K562 (cell line): ENCODE measurements at places on chromosomes 4 and X. TPM values are rescaled to one million over a fixed set of nuclear protein-coding genes. Genes with fewer than 3 reads are reported as not detected.

DNA sequence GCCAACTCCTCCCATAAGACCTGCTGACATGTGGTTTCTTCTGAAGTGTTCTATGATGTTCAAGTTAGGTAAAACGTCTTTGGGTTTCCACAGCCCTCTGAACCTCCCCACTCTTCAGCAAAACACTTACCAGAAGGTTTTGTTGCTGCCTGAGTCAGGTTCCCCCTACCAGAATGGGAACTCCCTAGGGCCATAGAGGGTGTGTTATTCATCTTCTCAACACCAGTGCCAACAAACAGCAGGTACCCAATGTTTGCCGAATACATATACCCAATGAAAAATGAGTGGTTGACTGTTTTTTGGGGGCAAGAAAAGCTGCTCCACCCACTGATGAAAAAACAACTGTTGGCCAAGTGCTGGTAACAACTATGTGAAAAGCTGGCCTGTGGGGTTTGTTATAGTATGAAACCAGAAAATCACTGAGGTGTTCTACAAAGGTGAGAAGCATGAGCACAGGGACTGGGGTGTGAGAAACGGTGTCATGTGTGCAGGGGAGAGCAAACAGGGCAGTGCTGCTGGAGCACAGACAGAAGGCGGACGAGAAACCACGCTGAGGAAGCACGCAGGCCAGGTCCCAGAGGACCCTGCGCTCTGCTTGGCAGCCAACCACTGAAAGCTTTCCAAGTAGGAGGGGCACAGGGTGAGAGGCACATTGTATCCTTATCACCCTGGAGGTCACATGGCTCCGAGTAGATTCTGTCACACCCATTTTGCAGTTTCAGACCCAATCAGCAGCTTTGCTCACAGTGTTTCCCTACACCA, 28.8 kb downstream of the ATP8A1 start:
- no peaks in the 10 kb centered on the region for H3K36me3 ChIP-seq
- H3K27me3 ChIP-seq, result no peaks in the 10 kb centered on the region
- no peaks in the 10 kb centered on the region for H3K4me1 ChIP-seq
- no peak overlapping the region for H3K4me3 ChIP-seq
- no peak overlapping the region for H3K27ac ChIP-seq

DNA sequence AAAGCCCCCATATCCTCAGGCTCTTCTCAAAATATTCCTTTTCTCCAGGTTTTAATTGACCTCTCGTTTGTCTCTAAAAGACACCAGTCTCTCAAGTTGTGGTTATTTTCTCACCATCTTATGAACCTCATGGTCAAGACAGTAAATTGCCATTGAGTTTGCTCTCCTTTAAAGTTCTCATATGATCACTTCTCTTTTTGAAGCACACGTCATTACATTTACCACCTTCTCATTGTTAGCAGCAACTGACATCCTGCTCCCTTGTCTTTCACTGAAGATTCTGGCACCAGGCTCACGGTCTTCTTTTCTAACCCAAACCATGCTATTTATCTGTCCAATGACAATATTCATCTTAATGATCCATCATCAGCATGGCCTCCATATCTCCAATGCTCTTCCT, 324.2 kb downstream of the TMA16 start:
- no peak overlapping the region for H3K4me3 ChIP-seq
- H3K36me3 ChIP-seq, result no peaks in the 10 kb centered on the region
- no peak overlapping the region for H3K27ac ChIP-seq
- no peaks in the 10 kb centered on the region for H3K27me3 ChIP-seq
- no peak for DNase-seq
- no peaks in the 10 kb centered on the region for H3K4me1 ChIP-seq

- H3K4me3 ChIP-seq, result no peak overlapping the region
- no peak for DNase-seq
- H3K36me3 ChIP-seq, result no peaks in the 10 kb centered on the region
- H3K27ac ChIP-seq, result no peak overlapping the region
Observed at GRCh38 chr4:77263247-77263646, 106.2 kb downstream of the CCNG2 start.

GRCh38 chr4:164937576-164938270, 39.7 kb downstream of the TRIM61 start:
- H3K36me3 ChIP-seq, result no peaks in the 10 kb centered on the region
- H3K27ac ChIP-seq, result no peak overlapping the region
- no peak overlapping the region for H3K4me3 ChIP-seq
- H3K27me3 ChIP-seq, result peaks cover 13% of the 10 kb centered on the region
- no peak for DNase-seq

Gene MTTP
- 0.04 and 0.40 TPM in 2 replicates for total RNA-seq

DNA sequence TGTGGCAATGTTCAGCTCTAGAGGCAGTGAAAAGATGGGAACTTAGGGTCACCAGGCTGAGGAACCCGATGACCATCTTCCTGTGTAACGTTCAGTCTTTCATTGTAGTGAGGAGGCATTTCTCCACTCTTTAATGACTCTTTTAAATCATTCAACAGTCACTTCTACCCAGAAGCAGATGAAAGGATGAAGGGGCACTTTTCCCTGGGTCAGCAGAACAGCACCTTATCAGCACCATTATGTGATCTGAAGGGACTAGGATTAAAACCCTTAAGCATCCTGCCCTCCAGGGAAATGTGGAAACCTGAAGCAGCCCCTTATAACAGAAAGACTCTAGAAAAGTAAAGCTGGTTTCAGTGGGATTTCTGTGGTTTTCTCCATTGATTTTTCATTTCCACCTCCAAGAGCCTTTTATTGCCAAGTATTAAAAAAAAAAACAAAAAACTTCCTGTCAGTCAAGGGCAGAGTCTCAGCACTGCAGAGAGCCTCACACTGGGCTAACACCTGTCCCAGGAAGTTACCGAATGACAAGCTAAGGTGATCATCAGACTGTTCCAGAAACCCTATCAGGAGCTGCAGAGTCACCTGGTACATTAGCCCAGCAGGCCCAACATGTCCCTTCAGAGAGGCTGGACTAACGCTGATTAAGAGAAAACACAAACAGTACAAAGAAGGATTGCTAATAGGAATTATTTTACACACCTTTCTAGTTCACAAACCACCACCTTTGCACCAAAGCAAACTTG, 185.9 kb downstream of the SHROOM3 start:
- no peak overlapping the region for H3K27ac ChIP-seq
- H3K27me3 ChIP-seq, result peaks cover 6% of the 10 kb centered on the region; the same call in 2 of the 3 replicates
- H3K4me1 ChIP-seq, result no peaks in the 10 kb centered on the region
- H3K4me3 ChIP-seq, result no peak overlapping the region
- DNase-seq, result no peak

Gene MAGEC2
- 56.9 and 57.4 TPM in 2 replicates for total RNA-seq
